ENCODE measurements at places on chromosomes 5 and 9.

DNA sequence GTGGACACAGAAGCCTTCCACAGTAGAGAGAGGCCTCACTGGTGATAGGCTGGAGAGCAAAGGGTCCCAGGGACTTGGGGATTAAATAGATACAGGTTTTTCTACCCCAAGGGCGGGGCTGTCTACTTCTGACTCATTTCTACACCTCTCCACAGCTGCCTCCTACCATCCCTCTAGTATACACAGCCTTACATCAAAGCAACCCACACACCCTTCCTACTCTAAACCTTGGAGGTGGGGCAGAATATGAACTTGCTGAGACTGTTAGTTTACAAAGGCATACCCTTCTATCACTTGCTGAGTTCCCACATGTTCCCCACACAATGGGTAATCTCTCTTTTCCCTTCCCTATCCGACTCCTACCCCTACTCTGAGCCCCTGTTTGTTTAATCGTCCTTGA is 19.9 kb upstream of the PCA3 start:
- DNase-seq, result no peak

DNA sequence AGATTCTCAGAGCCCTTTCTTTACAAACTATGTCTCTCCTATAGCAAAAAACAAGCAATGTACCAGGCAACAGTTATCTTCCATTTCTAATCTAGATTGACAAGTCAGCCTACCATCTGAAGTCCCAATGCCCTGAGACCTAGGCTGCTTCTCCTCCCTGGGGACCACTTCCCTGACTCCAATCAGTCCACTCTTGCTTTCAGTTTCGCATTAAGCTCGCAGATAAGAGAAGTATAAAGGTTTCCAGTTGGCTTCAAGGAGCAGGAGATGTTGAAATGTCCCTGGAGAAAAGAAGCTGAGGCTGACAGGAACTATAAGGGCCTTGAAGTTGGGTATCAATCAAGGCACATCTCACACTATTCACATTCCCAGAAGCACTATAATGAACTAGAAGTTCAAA is 32.3 kb downstream of the ERP44 start:
- DNase-seq, result no peak

DNA sequence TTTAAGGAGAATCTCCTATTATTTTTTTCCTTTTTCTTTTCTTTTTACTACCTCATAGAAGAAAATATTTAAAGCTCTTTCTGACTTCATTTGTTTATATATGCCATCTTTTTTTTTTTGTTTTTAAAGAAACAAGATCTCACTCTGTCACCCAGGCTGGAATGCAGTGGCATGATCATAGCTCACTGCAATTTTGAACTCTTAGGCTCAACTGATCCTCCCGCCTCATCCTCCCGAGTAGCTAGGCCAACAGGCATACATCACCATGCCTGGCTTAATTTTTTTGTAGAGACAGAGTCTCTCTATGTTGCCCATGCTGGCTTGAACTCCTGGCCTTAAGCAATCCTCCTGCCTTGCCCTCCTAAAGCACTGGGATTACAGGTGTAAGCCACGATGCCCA is 59.5 kb downstream of the LNPEP start:
- no peak for DNase-seq

DNA sequence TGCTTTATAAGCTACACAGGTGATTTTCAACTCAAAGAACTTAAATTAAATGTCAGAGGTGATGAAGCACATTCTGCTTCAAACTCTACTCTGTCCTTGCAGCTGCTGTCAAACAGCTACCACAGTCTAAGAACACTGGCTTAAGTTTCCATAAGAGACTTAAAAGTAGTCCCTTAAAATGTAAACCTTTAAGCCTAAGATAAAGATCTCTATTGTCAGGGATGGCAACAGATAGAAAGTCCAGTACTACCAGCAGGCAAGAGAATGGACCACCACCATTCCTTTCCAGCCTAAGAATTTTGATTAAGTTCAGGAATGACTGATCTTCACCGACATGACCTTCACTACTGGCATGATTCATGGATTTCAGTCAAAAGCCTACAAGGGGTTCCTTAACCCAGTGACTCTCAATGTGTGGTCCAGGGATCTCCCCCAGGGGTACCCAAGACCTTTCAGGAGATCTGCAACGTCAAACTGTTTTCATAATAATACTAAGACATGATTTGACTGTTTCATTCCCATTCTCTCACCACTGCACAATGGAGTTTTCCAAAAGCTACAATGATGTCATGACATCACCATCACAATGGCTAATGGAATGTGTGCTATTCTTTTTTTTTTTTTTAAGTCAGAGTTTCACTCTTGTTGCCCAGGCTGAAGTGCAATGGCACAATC is 41.1 kb upstream of the PLPP6 start:
- DNase-seq, result no peak

GRCh38 chr9:101479338-101480030 is 43.9 kb upstream of the ALDOB start:
- DNase-seq, result no peak

DNA sequence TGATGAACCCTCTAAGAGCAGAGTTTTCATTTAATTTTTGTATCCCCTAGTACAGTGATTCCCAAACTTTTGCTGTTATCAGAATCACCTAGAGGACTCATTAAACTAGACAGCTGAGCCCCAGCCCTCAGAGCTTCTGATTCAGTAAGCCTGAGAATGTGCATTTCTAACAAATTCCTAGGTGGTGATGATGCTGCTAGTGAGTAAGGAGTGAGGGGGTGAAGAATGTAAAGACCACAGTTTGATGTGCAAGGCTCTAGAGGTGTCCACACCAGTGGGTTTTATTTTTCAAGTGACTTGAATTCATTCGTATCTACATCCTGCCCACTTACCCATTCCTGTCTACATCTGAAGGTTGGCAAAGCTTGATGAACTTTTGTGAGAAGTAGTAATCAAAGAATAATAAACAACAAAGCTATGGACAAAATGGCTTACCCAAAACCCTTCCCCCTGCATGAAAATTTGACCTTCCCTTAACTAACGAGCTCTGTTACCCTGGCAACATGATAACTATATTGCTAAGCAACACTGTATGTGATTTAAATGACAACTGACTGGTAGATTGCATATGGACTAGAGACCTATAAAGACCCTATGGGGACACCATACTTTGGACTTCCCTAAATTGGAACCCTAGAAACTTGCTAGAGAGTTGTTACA is 35.2 kb downstream of the DTWD2 start:
- DNase-seq, result no peak

- DNase-seq, result no peak
Observed at GRCh38 chr5:150516011-150516410, 8.1 kb downstream of the NDST1 start.

DNA sequence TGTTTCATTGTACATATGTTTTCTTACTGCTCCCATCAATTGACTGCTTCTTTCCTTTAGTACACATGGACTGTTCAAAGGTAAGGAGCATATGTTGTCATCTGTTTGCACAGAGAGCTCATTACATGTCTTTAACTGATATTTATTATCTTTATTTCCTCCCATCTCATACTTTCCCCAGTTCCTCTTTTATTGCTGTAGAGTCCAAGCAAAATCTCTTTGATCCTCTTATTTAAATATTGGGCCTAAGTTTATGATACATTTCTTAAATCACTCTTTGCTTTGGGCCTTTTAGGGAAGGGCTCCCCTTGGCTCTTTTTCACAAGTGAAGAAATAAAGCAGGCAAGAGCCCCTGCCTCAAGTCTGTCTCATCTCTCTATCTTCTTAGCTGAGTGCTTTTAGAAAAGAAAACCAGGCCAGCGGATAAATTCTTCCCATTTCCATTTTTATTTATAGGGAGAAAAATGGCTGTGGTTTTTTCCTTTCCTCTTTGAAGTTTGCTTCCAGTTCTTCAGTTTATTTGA is 152.4 kb downstream of the DOCK2 start:
- DNase-seq, result no peak

DNA sequence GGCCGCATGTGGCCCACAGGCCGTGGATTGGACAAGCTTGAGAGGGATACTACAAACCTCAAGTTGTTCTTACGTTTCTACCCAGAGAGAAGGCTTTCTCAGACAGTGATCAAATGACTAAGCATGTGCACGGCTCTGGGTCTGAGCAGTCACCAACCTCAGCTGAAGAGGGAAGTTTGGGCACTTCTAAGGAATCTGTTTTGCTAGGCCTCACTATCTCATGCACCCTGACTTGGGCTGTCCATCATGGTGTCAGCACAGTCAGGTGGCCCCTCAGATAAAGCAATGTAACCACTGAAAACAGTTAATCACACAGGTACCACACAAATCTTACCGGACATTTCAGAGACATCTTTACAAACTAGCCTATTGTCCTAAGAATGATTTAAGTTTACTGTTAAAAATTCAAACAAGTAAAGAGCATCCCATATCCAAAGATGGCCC is 24.6 kb downstream of the CSF2 start:
- no peak for DNase-seq

All from activated CD4-positive, alpha-beta T cell treated with anti-CD3 and anti-CD28 coated beads, Interleukin-2, amount 50 U/mL, for 4 hours (primary cell).